ENCODE measurements at places on chromosomes 6 and 20.

DNA sequence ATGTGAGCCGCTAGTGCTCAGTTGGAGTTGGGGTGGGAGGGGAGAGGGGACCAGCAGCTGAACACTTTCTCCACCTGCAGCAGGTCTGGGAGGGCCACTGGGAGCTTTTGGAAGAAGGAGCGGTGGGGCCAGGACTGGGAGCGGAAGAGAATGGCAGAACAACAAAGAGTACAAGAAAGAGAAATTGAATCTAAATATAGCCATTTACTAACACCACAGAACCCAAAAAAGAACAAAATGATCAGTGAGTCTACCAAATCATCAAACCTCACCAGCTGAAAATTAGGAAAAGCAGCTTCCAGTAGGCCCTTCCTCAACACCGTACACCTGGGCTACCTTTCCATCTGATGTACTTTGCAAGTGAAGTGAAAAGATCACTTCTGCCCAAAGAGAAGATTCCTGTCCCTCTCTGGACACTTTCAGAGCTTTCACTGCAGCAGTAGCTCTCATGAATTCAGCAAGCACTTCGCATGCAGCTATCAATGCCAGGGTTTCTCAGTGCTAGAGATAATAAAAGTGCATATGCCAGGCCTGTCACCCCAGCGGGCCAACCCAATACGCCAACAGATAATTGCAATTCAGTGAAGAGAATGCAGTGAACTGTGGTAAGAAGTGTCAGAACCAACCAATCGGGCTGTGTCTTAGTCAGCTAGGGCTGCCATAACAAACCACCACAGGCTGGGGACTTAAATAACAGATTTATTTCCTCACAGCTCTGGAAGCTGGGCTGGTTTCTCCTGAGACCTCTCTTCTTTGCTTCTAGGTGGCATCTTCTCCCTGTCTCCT lies 597 bp downstream of the LY86 start:
- H3K4me3 ChIP-seq = peak overlapping the region; percentile 85
- H3K36me3 ChIP-seq = no peaks in the 10 kb centered on the region
- peaks cover 85% of the 10 kb centered on the region for H3K4me1 ChIP-seq

DNA sequence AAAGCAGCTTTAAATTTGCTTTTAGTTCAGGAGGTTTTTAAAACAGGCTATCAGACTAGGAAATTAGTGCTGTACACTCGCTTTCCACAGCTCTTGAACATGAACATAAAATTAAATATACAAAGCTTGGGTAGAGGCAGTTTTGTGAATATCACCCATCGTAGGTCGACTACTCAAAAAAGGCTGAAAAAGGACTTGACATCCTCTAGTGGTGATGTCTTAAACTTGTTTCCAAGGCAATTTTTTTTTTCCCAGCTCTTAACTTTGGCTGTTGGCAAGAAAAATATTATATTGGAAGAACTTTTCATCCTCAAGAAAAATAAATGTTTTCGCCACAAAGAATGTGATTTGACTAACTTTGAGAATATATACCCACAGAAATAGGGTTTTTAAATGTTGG lies 2.9 kb downstream of the MAP7 start:
- no peak for DNase-seq
- H3K27ac ChIP-seq = no peak overlapping the region
- H3K4me3 ChIP-seq = no peak overlapping the region
- peaks cover 38% of the 10 kb centered on the region for H3K27me3 ChIP-seq

- H3K36me3 ChIP-seq = no peaks in the 10 kb centered on the region
- no peaks in the 10 kb centered on the region for H3K27me3 ChIP-seq
- H3K27ac ChIP-seq = no peak overlapping the region
Observed at GRCh38 chr6:47252633-47253032, 57.1 kb downstream of the TNFRSF21 start.

DNA sequence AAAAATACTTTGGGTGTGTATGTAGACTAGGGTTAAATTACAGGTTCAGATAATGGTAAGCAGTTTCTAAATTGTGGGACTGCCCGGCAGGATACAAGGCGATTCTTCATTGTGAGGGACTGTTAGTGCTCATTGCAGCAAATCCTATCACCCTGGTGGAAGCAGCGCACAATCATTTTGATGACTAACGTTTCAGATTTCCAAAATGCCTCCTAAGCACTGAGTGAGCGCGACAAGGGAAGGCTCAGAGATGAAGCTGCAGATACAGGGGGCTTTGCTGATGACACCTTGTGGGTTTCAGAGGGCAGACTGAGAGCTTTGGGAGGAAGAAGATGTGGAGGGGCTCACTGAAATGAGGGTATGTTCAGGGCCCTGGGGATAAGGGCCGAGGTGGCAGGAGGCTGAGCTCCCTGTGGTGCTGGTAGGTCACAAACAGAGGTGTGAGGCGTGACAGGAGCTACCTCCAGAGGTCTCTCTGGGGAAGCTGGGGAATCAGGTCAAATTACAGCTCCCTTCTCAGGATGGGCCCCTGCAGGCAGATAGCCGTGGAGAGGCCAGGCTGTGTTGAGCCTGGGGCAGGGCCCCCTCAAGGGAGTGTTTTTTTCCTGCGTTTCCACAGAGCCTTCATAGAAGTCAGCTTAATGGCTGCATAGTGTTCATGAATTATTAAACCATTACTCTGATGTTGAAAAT lies 84.5 kb upstream of the FYN start:
- H3K27me3 ChIP-seq = no peaks in the 10 kb centered on the region
- peaks cover 4% of the 10 kb centered on the region for H3K4me1 ChIP-seq
- H3K36me3 ChIP-seq = no peaks in the 10 kb centered on the region
- H3K4me3 ChIP-seq = no peak overlapping the region
- DNase-seq = no peak

DNA sequence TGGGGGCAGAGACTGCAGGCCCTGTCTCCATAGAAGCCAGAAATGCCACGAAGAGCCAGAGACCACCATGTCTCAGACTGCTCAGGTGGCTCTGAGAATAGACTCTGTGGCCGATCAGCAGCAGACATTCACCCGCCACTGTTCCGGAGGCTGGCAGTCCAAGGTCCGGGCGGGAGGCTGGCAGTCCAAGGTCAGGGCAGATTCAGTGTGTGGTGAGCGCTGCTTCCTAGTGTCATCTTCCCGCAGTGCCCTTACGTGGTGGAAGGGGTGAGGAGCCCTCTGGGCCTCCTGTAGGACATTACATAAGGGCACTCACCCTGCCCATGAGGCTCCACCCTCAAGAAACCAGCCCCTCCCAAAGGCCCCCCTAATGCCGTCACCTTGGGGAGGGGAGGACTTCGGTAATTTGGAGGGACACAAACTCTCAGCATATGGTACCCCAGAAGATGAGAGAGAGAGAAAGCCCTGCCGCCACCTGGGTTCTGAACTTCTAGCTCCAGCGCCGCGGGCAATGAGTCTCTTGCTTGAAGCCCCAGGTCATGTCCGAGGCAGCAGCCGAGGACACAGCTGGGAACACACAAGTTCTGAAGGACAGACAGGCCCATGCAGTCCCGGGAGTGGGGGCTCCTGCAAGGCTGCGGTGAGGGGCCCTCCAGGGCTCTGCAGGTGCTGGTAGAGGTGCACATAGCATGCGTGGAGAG lies 36.4 kb downstream of the DACT2 start:
- no peak overlapping the region for H3K4me3 ChIP-seq
- DNase-seq = no peak
- H3K36me3 ChIP-seq = no peaks in the 10 kb centered on the region
- H3K27ac ChIP-seq = no peak overlapping the region

GRCh38 chr6:104589940-104590339 lies 269.8 kb downstream of the HACE1 start:
- H3K36me3 ChIP-seq = no peaks in the 10 kb centered on the region
- peaks cover 7% of the 10 kb centered on the region for H3K27me3 ChIP-seq
- no peaks in the 10 kb centered on the region for H3K4me1 ChIP-seq

- no peak overlapping the region for H3K4me3 ChIP-seq
- H3K4me1 ChIP-seq = peaks cover 24% of the 10 kb centered on the region
- no peak for DNase-seq
- H3K36me3 ChIP-seq = peaks cover 5% of the 10 kb centered on the region
Observed at GRCh38 chr20:2834401-2835110, 5.9 kb downstream of the PCED1A start.

DNA sequence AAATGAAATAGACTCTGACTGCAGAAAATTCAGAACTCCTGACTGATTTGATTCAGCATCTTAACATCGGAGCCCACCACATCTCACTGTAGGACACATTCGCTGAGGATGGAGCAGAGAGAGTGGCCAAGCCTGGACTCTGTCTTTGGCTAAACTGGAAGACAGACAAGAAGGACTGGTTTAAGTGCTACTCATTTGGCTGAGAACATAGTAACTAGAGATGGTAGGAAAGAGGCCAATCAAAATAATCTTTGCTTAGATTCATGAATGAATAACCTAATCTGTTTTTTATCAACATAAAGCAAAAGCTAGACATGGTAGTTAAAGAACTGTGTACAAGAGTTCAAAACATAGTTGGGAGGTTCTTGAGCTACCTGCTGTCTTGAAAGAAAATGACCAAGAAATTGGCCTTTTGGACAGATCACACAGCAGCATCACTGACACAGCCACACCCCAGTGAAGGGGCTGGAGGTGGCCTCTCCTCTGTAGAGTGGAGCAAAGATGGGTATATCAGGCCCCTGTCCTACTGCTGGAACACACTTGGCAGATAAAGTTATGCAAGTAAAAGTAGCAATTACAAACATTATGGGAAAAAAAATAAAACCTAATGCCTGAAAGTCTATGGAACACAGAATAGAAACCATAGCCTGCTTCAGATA lies 87.1 kb upstream of the NT5E start:
- H3K36me3 ChIP-seq = no peaks in the 10 kb centered on the region
- H3K27me3 ChIP-seq = no peaks in the 10 kb centered on the region
- H3K4me3 ChIP-seq = no peak overlapping the region
- no peaks in the 10 kb centered on the region for H3K4me1 ChIP-seq

GRCh38 chr20:58950603-58951002 lies 30.5 kb upstream of the NELFCD start:
- DNase-seq = no peak
- H3K27me3 ChIP-seq = peaks cover 3% of the 10 kb centered on the region
- no peak overlapping the region for H3K4me3 ChIP-seq

DNA sequence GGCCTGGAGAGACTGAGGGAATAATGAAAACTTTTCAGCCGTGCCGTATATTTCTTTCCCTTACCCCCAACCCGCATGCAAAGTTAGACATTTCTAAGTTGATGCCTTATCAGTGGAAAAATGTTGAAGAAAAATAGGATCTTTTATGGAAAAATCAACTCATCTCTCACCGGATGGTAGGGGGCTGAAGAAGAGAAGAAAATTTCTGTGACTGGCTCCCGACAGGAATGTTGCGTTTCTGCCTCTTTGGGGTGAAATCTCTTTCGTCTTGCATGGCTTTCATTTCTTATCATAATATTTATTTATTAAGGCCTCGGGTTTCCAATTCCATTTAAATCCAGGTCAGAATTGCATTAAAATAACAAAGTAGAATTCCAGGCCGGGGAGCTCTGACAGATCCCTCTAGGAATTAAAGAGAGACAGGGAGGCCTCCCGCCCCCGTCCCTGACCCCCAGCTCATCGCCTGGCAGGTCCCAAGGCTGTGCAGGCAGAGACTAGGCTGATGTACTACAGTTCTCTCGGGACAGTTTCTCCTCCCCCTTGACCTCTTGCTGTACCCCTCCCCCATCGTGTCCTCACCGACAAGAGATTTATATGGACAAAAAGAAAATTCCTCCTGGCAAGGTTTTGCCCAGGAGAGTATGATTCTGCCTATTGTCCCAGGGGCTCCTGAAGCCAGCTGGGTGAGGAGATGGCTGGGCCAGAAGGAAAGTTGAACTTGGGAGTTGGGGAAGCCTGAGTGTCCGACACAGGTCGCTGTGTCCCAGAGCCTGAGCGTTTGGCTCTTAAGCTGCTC lies 1.3 kb downstream of the SCUBE3 start:
- H3K27ac ChIP-seq = no peak overlapping the region
- peaks cover 5% of the 10 kb centered on the region for H3K4me1 ChIP-seq
- H3K4me3 ChIP-seq = peak overlapping the region; percentile 41
- H3K36me3 ChIP-seq = peaks cover 4% of the 10 kb centered on the region
- no peak for DNase-seq

- H3K4me1 ChIP-seq = peaks cover 14% of the 10 kb centered on the region
- H3K27me3 ChIP-seq = no peaks in the 10 kb centered on the region
- peak overlapping the region; percentile 61 for H3K27ac ChIP-seq
- DNase-seq = no peak
- H3K36me3 ChIP-seq = no peaks in the 10 kb centered on the region
Observed at GRCh38 chr20:41177636-41178035, 40.3 kb downstream of the PLCG1 start.

DNA sequence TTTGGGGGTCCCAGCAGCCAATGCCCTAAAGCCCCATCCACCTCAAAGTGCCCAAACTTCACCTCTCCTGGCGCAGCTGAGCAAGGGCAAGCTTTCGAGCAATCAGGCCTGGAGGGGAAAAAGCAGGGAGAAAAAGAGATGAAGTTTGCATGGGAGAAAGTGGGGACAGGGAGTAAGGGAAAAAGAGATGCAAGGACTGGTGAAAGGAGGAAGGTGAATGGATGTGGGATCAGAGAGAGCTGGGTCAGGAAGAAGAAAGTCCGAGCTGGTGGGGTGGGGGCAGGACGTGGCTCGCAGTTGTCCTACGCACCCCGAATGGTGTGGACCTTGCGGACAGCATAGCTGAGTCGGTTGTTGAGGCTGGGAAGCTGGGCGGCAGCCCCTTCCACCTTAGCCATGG lies 6.5 kb upstream of the PSORS1C2 start:
- H3K27ac ChIP-seq = no peak overlapping the region
- no peaks in the 10 kb centered on the region for H3K27me3 ChIP-seq
- no peaks in the 10 kb centered on the region for H3K4me1 ChIP-seq
- H3K36me3 ChIP-seq = peaks cover 4% of the 10 kb centered on the region
- H3K4me3 ChIP-seq = no peak overlapping the region

GRCh38 chr6:583635-584034 lies 73.3 kb downstream of the HUS1B start:
- no peak for DNase-seq
- peaks cover 11% of the 10 kb centered on the region for H3K4me1 ChIP-seq
- H3K27me3 ChIP-seq = no peaks in the 10 kb centered on the region
- peak overlapping the region; percentile 15 for H3K27ac ChIP-seq
- H3K4me3 ChIP-seq = no peak overlapping the region

DNA sequence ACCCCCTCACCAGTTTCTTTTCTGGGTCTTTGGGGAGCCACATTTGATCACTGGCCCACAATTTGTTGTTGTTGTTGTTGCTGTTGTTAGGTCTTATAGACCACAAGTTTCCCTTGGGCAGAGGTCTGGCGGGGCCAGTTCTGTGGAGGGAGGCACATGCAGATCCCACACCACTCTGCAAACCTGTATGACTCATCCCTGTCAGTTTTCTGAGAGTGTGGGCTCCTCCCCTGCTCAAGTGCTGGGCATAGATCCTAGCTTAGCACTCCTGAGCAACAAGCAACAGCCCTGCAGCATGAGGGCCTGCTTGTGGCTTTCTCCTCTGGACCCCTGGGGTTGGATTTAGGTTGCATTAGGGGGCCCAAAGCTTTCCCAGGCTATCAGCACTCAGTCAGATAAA lies 411.1 kb upstream of the HTR1E start:
- DNase-seq = no peak
- H3K27me3 ChIP-seq = no peaks in the 10 kb centered on the region
- no peaks in the 10 kb centered on the region for H3K36me3 ChIP-seq
- H3K4me3 ChIP-seq = no peak overlapping the region

GRCh38 chr20:35274172-35275092 lies 3.5 kb downstream of the MMP24OS start:
- no peaks in the 10 kb centered on the region for H3K27me3 ChIP-seq
- H3K4me1 ChIP-seq = peaks cover 15% of the 10 kb centered on the region
- no peak overlapping the region for H3K4me3 ChIP-seq
- peak overlapping the region; percentile 14 for H3K27ac ChIP-seq
- DNase-seq = no peak

- H3K4me1 ChIP-seq = no peaks in the 10 kb centered on the region
- H3K27ac ChIP-seq = no peak overlapping the region
- peaks cover 21% of the 10 kb centered on the region for H3K36me3 ChIP-seq
- no peak for DNase-seq
Observed at GRCh38 chr6:136640132-136640915, 90.1 kb upstream of the MAP7 start.

Measured in naive thymus-derived CD8-positive, alpha-beta T cell (primary cell).